Gastroesophageal sphincter (tissue), 4 donors: ENCODE measurements at places on chromosomes 3 and 15.
A peak's percentile ranks its signal among the peaks of the same experiment; 100 is the strongest.

- ATAC-seq: peak; percentile 89
- peaks cover 9% of the 10 kb centered on the region for H3K4me1 ChIP-seq
- no peak overlapping the region for H3K4me3 ChIP-seq
- H3K27me3 ChIP-seq: no peaks in the 10 kb centered on the region
- H3K27ac ChIP-seq: peak overlapping the region; percentile 47
Measured at GRCh38 chr3:149299938-149300801, 33.3 kb downstream of the TM4SF18 start.

- H3K36me3 ChIP-seq: no peaks in the 10 kb centered on the region
- ATAC-seq: no peak
- no peaks in the 10 kb centered on the region for H3K27me3 ChIP-seq
- no peak overlapping the region for H3K4me3 ChIP-seq
Measured at GRCh38 chr3:196996454-196997265, 28.0 kb upstream of the PIGZ start.

- no peak overlapping the region for H3K4me3 ChIP-seq
- H3K27ac ChIP-seq: no peak overlapping the region
- H3K4me1 ChIP-seq: no peaks in the 10 kb centered on the region
- peaks cover 30% of the 10 kb centered on the region for H3K36me3 ChIP-seq
- H3K27me3 ChIP-seq: no peaks in the 10 kb centered on the region
Measured at GRCh38 chr15:82871358-82871757, 61.9 kb downstream of the WHAMM start.

DNA sequence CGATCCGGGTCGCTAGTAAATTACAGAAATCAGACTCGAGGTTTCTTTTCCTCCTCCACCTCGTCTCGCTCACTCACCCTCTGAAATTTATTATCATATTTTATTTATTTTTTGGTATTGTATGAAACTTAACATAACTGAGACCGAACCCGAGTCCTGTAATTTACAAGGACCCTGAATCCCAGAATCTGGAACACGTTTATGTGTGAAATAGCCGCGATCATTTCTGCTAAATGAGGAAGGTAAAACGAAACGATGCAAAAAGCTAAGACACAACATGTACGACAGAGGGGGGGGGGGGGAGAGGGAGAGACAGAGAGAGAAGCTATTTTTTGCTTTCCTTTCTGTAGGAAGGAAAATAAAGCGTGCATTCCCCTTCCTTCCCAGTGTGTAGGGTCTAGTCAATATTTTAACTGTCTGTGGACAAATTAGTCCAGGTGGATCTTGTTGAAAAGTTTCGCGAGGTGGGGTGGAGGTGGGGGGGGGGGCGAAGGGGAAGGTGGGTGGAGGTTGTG lies 1.6 kb downstream of the BBX start:
- H3K4me1 ChIP-seq: peaks cover 3% of the 10 kb centered on the region
- no peaks in the 10 kb centered on the region for H3K36me3 ChIP-seq
- H3K4me3 ChIP-seq: peak overlapping the region; percentile 77
- peak overlapping the region; percentile 96 for H3K27ac ChIP-seq
- no peaks in the 10 kb centered on the region for H3K27me3 ChIP-seq

- H3K36me3 ChIP-seq: no peaks in the 10 kb centered on the region
- H3K27ac ChIP-seq: no peak overlapping the region
- H3K27me3 ChIP-seq: no peaks in the 10 kb centered on the region
Measured at GRCh38 chr15:92878593-92879053, 21.5 kb upstream of the CHD2 start.

DNA sequence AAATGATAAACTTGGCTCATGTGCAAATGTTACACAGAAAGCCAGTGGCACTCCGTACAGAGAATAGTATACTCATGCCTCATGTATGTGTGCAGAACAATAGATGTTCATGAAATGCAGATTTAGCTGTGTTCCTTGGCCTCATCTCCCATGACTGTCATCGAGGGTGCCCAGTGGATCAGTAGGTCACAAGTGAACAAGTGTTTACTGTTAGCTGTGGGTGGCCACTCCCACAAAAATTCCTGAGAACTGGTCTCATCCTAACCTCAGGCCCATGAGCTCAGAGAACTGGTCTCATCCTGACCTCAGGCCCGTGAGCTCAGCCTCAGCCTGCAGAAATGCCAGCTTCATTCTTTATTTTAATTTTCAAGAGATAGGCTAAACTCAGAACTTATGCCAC lies 124.1 kb downstream of the GADL1 start:
- H3K36me3 ChIP-seq: no peaks in the 10 kb centered on the region
- no peaks in the 10 kb centered on the region for H3K27me3 ChIP-seq
- peaks cover 26% of the 10 kb centered on the region for H3K4me1 ChIP-seq
- ATAC-seq: peak; percentile 87
- H3K4me3 ChIP-seq: no peak overlapping the region

GRCh38 chr3:94246171-94246570 lies 183.3 kb downstream of the NSUN3 start:
- no peak for ATAC-seq
- no peak overlapping the region for H3K27ac ChIP-seq
- no peaks in the 10 kb centered on the region for H3K36me3 ChIP-seq
- H3K4me1 ChIP-seq: no peaks in the 10 kb centered on the region
- no peaks in the 10 kb centered on the region for H3K27me3 ChIP-seq

- H3K4me3 ChIP-seq: no peak overlapping the region
- no peaks in the 10 kb centered on the region for H3K27me3 ChIP-seq
- no peaks in the 10 kb centered on the region for H3K4me1 ChIP-seq
- no peak overlapping the region for H3K27ac ChIP-seq
- ATAC-seq: no peak
Measured at GRCh38 chr3:171165983-171166382, 139.5 kb upstream of the SLC2A2 start.

GRCh38 chr15:92915766-92916435 lies 15.8 kb downstream of the CHD2 start:
- no peaks in the 10 kb centered on the region for H3K36me3 ChIP-seq
- peaks cover 97% of the 10 kb centered on the region for H3K4me1 ChIP-seq
- H3K27ac ChIP-seq: peak overlapping the region; percentile 91

- no peak overlapping the region for H3K27ac ChIP-seq
- H3K4me1 ChIP-seq: no peaks in the 10 kb centered on the region
- H3K4me3 ChIP-seq: no peak overlapping the region
- no peak for ATAC-seq
- peaks cover 36% of the 10 kb centered on the region for H3K27me3 ChIP-seq
Measured at GRCh38 chr3:186640473-186640818, 247 bp downstream of the FETUB start.

DNA sequence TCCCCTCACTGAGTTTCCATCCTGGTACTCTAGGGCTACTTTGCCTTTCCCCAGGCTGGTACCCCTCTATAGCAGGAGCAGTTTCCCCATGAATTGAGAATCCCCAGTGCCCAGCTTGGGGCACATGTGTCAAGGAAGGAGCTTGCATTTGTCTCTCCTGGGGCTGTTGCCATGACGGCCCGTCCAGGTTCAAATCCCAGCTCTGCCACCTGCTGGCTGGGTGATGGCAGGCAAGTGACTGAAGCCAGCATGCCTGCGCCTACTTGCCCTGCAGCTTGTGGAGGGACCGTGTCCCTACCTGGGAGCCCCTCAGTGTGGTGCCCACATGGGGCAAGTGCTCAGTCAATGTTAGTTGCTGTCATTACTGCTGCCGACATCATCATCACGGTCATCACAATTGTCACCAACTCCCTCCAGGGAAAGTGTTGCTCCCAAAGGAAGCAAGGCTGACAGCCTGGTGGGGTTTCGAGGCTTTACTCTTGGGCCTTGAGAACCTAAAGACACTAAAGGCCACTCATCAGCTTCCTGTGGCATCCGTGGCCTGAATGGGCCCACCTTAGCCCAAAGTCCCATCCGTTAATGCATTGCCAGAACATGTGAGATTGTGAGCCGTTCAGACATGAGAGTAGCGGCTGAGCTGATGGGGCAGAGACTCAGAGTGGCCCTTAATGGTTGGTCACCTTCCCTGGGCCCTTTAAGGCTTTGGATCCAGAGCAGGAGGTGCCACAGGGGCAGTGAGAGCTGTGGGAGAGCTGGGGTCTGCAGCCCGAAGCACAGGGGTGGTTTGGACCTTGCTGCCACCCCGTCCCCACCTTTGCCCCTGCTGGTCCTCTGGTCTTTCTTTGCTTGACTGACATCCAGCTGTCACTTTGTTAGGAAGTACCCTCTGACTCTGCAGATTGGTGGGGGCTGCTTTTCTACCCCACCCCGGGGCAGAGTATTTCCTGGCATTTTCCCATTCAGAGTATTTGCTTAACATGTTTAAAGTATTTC lies 144.4 kb downstream of the DNAJB8 start:
- H3K27me3 ChIP-seq: no peaks in the 10 kb centered on the region
- H3K36me3 ChIP-seq: no peaks in the 10 kb centered on the region
- ATAC-seq: no peak
- no peak overlapping the region for H3K4me3 ChIP-seq
- H3K4me1 ChIP-seq: no peaks in the 10 kb centered on the region

DNA sequence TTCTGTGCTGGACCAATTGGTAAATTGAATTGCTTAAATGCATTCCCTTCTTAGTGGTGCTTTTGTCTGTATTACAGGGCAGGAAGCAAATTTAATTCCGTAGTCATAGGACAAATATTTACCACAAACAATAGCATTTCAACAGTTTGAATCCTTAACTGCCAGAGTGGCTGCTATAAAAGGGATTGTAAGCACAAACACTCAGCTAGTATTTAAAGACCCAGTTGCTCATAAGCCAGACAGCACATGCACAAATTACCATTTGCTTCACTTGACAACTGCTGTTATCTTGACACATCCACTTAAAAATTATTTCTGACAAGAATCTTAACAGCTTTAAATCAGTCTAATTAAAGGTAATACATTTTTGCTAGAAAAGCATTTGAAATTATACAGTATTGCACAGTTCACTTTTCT lies 490.2 kb upstream of the ADAMTS9 start:
- no peak overlapping the region for H3K27ac ChIP-seq
- no peaks in the 10 kb centered on the region for H3K4me1 ChIP-seq

DNA sequence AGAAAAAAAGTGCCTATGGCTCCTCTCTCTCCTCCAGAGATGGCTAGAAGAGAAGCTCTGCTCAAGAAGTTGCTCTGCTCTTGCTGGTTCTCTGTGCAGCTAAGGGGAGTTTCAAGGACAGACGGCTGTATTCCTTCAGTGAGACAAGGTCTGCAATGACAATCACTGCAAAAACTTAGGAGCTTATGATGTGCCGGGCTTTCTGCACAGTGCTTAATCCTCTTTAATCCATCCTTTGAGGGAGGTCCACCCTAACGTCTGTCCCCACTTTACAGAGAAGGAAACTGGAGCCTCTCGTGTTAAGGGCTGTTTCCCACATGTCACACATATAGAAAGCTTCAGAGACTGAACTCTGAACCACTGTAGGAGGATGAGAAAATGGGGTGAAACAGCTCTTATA lies 260.6 kb downstream of the MEX3B start:
- H3K36me3 ChIP-seq: no peaks in the 10 kb centered on the region
- H3K4me1 ChIP-seq: no peaks in the 10 kb centered on the region
- no peak overlapping the region for H3K4me3 ChIP-seq
- no peak overlapping the region for H3K27ac ChIP-seq

DNA sequence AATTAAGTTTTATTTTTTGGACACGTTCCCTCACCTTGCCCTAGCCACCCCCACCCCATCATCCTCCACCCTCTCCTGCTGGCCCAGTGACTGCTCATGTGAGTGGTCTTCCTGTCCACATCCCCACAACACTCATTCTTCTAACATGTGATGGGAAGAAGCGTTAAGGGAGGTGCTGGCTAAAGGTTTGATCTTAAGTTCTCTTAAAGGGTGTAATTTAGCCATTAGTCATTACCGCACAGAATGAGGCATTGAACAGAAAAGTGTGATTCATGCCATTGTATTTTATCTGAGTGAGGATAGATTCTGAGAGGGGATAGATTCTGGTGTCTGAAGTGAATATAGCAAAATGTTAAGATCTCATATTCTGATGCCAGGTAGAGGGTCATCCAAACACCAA lies 272.9 kb upstream of the TPM1 start:
- H3K27me3 ChIP-seq: no peaks in the 10 kb centered on the region
- H3K27ac ChIP-seq: no peak overlapping the region
- no peaks in the 10 kb centered on the region for H3K36me3 ChIP-seq
- no peaks in the 10 kb centered on the region for H3K4me1 ChIP-seq
- H3K4me3 ChIP-seq: no peak overlapping the region
- ATAC-seq: no peak

DNA sequence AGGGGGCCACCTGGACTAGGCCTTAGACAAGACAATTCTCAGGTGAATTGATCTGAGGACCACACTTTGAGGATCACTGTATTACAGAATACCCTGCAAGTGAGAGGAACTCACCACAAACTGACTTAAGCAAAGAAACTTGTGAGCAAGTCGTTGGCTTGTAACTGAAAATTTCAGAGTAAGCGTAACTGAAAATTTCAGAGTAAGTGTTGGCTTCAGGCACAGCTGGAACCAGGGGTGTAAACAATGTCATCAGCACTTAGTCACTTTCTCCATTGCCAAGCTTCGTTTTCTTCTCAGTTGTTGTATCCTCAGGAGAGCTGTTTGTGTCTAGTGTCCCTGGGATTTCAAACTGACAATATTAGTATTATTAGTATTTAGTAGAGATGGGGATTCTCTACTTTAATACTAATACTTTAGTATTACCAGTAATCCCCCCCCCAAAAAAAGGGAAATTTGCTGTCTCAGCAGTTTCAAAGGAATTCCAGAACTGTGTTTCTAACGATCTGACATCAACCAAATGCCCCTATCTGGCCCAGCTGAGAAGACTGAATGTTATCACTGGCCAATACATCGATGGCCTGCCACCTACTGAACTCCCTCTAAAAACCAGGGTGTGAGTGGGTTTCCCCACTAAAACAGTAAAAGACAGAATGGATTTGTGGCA lies 474.4 kb downstream of the NTRK3 start:
- H3K4me1 ChIP-seq: no peaks in the 10 kb centered on the region
- no peak for ATAC-seq
- no peak overlapping the region for H3K4me3 ChIP-seq

- peak; percentile 37 for ATAC-seq
- peaks cover 5% of the 10 kb centered on the region for H3K4me1 ChIP-seq
- no peak overlapping the region for H3K4me3 ChIP-seq
- no peaks in the 10 kb centered on the region for H3K27me3 ChIP-seq
- H3K27ac ChIP-seq: no peak overlapping the region
Measured at GRCh38 chr3:107981471-107982111, 109.2 kb downstream of the CD47 start.

- H3K27me3 ChIP-seq: no peaks in the 10 kb centered on the region
- no peak overlapping the region for H3K27ac ChIP-seq
- H3K4me1 ChIP-seq: no peaks in the 10 kb centered on the region
Measured at GRCh38 chr15:58704155-58704865, 45.2 kb downstream of the ADAM10 start.

DNA sequence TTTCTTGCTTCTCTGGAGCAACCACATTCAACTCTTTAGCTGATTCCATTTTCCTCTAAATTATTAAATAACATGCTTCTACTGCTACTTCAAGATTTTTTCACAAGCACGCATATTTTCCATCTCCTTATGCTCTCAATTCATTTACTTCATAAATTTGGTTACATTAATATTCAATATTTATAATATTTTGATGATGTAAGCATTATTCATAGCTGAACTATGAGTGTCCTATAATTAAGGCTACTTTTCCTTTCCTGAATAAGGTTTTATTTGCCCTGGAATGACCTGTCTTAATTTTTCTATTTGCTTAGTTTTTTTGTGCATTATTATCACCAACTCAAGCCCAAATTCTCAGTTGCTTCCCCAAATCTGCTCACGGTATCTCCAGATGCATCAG lies 109.4 kb upstream of the ADPGK start:
- H3K27me3 ChIP-seq: no peaks in the 10 kb centered on the region
- H3K4me1 ChIP-seq: no peaks in the 10 kb centered on the region
- no peak overlapping the region for H3K27ac ChIP-seq
- no peaks in the 10 kb centered on the region for H3K36me3 ChIP-seq
- no peak for ATAC-seq

GRCh38 chr3:4150816-4151215 lies 152.4 kb upstream of the SETMAR start:
- H3K27ac ChIP-seq: no peak overlapping the region
- no peak overlapping the region for H3K4me3 ChIP-seq
- no peaks in the 10 kb centered on the region for H3K27me3 ChIP-seq
- no peaks in the 10 kb centered on the region for H3K36me3 ChIP-seq
- ATAC-seq: no peak
- H3K4me1 ChIP-seq: no peaks in the 10 kb centered on the region
